GOT3 (cell line): ENCODE measurements at places on chromosomes 1 and 21.

DNA sequence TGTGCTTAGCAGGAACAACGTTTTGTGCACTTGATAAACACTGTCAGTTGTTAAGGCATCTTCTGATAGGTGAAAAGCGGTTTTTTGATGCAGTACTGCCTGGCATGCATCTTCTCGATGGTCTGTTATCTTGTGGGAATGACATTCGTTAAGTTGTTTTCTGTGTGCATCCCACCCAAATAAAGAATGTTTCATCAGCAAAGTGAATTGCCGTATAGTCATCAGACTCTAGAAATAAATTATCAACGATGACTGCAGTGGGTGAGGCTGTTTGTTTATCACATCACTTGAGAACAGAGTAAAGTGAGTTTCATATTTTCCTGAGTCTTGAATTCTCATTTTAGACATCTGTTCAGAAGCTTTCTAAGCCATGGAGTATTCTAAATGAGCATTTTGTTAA lies 34.1 kb downstream of the NFIA start:
- DNase-seq, result no peak

GRCh38 chr1:59116920-59117542 lies 179.9 kb upstream of the FGGY start:
- no peak for DNase-seq

- no peak for DNase-seq
Measured at GRCh38 chr1:20124456-20125057, 5.2 kb upstream of the PLA2G2D start.

- no peak for DNase-seq
Measured at GRCh38 chr1:8382051-8382505, 64.2 kb downstream of the SLC45A1 start.

- DNase-seq, result peak; percentile 7
Measured at GRCh38 chr1:33986390-33987095, 122.7 kb downstream of the HMGB4 start.

- no peak for DNase-seq
Measured at GRCh38 chr21:20789729-20790500, 208.3 kb upstream of the NCAM2 start.

GRCh38 chr1:65265651-65266351 lies 43.5 kb upstream of the DNAJC6 start:
- DNase-seq, result no peak

DNA sequence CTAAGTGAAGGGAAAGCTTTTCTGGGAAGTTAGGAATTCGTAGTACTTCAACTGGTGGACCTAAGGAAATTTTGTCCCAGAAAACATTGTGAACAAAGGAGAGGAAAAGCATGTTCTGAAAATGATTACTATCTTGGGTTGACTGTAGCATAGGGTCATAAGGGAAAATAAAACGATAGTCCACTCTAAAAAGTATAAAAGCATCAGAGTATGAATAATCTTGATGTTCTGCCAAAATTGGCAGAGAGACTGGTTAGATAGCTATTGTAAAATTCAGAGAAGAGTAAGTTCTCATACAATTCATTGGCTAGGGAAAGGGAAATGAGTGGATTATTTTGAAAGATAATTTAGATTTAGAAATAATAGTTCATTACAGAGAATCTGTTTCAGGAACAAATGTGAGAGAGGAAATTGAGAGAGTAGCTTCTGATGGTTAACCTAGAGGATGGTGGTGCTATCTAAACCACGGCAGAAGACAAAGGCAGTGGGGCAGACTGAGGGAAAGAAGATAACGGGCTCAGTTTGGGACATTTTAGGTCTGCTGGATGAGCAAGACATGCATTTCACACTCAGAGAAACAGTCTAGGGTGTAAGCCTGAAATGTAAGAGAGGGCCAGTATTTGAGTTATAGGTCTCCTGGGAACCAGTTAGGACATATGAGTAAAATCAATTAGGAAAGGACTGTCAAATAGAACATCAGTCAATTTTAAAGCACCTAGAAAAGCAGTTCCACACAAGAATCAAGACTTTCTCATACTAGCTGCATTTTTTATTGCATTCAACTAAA lies 799.3 kb upstream of the CXADR start:
- no peak for DNase-seq

GRCh38 chr1:1137256-1138045 lies 21.6 kb upstream of the C1orf159 start:
- no peak for DNase-seq

GRCh38 chr1:44785029-44785380 lies 3.0 kb downstream of the BEST4 start:
- no peak for DNase-seq

GRCh38 chr1:220160027-220160426 lies 66.1 kb downstream of the IARS2 start:
- DNase-seq, result no peak

DNA sequence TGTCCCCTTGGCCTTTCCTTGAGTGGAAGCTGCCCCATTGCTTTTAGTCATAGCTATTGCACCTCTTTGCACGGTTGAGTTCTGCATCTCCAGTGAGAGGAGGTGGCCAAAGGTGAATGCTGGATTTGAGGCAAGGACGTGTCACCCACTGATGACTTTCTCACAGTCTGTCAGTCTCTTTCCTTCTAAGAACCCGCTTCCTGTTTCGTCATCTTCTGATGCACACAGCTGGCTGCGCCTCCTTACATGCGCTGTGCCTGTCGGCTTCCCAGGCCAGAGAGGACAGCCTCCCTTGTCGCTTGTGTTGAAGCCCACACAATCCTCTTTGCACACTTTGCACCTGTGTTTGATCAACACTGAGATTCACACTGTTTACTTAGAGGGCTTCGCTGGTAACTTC lies 41.8 kb upstream of the PWP2 start:
- DNase-seq, result no peak

GRCh38 chr21:38448671-38449385 lies 49.4 kb downstream of the ERG start:
- no peak for DNase-seq

- no peak for DNase-seq
Measured at GRCh38 chr1:199684686-199685273, 342.7 kb upstream of the NR5A2 start.

DNA sequence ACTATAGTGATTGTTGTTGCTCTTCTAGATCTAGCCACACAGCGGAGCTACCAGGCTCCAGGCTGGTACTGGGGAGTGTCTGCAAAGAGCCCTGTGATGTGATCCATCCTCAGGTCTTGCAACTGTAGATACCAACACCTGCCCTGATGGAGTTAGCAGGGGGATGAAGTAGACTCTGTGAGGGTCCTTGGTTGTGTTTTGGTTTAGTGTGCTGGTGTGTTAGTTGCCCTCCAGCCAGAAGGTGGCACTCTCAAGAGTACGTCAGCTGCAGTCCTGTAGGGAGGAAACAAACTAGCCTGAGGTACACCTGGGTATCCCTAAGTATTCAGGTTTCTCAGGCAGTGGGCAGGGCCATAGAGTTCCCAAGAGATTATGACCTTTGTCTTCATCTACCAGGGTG lies 81.2 kb upstream of the TMPRSS2 start:
- no peak for DNase-seq

GRCh38 chr1:89953131-89953626 lies 41.7 kb upstream of the ZNF326 start:
- no peak for DNase-seq

- no peak for DNase-seq
Measured at GRCh38 chr1:93219443-93219842, 38.9 kb downstream of the CCDC18 start.

DNA sequence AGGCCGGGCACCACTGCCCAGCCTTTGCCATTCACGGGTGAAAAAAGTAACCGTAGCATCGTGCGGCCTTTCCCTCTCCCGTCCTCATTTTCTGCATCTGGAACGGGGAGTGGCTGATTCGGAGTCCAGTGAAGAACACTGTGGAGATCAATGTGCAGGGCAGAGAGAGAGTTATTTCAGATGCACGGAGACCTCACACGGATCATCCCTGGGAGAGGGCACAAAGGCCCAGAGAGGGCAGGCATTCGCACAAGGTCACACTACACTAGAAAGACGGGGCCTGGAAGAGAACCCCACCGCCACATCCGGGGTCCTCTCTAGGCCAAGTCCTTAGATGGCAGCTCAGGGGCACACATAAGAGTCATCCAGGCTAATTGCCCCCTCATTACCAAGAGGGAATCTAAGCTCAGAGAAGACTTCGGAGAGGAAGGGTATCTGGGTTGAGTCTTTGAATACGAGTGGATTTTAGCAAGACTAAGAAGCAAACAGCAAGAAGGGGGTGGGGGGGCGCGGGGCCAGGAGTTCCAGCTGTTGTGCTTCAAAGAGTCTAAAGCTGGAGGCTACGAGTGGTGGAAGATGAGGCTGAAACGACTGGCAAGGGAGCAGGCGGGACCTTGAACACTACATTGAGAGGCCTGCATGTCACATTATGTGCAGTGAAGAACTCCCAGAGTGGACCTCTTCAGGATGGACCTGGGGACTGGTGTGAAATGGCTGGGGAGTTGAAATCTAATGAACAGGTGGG lies 857 bp downstream of the GPX7 start:
- DNase-seq, result no peak

GRCh38 chr1:180521474-180522212 lies 19.3 kb upstream of the ACBD6 start:
- no peak for DNase-seq

- no peak for DNase-seq
Measured at GRCh38 chr1:153553830-153554541, 4.9 kb upstream of the S100A3 start.

DNA sequence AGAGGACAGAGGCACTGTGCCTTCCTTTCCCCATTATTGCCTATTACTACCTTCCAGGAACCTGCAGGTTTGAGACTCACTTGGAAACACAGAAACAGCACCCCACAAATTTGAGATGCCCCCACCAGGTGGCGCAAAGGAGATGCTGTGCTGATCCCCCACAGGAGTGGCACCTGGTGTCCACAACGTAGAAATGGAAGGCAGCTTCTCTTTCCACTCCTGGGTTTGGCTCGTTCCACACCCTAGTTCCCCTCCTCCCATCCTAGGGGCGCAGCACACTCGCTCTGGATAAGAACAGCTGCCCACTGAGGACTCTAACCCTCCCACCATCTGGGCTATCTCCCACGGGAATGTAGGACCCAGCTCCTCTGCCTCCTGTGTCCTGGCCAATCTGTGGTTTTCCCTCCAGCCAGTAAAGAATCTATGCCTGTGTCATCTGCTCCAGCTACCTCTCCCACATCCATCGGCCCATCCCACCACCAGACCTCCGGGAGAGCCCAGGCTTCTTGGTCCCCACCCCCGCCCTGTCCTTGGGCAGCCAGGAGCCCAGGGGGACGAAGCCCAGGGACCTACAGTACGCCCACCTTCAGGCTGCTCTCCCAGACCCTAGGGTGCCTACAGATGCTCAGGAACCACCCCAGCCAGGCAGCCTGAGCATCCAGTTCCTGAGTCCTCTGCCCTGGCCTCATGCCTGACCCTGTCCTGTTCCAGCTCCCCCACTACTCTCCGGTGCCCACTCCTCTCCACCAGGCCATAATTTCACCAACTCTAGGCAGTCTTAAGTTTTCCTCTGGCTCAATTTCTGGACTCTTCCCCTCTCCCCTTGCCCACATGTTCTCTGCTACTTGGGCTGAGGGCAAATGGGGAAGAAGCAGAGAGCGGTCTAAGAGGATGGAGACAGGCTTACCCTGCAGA lies 549 bp downstream of the THBS3 start:
- peak; percentile 43 for DNase-seq

- DNase-seq, result no peak
Measured at GRCh38 chr1:43484367-43484766, 30.6 kb upstream of the HYI start.

DNA sequence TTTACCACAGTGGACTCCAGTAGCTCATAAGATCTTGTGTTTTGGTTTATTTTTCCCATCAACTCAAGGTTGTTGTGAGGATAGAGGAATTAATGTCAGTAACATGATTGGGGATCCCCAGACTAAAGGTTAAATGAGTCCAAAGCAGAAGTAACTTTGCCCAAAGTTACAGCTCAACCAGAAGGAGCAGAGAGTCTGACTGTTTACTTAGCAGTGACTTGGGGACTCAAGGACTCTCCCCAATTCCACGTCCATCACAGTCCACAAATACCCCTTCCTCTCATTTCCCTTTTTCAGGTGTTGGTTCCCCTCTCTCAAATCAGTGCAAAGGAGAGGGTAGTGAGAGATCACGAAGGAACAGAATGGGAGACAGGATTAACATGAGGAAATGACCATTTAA lies 4.0 kb upstream of the ETV3 start:
- DNase-seq, result no peak

DNA sequence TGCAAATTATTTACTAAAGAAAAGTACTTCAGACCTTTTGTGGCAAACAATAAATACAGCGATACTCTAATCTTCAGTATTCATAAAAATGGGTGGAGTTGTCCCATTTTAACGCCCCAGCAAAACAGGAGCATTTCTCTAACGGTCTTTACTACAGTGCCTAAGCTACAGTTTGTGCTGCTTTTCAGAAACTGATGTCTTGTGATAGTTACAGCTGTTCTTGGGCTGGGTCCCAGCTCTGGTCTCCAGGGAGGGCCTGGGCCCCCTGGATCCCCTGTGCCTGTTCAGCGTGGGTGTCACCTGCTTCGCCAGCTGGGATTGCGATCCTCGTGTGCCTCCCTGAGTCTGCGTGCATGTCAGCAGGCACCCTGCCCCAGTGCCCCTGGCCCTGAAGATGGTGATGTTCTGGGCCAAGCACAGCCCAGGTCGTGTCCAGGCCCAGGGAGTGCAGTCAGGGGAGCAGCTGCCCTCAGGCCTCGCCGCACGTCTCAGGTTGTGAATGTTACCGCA lies 64.0 kb upstream of the DIP2A start:
- no peak for DNase-seq

DNA sequence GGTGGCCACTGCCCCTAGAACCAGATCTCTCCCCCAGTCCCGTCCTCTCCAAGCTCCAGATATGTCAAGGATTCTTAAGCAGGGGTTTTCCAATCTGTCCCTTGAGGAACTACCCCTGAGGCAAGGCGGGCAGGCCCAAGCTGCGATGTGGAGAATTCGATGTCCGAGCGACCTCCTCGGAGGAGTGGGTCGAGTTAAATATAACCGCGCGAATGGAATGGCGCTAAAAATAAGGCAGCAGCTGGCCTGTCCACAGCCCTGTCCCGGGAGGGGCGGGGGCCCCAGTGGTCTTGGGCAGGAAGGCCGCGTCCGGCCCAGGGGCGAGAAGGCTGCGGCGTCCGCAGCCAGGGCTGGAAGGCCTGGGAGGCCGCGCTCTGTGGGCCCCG lies 5.8 kb upstream of the FOXD3 start:
- no peak for DNase-seq

GRCh38 chr1:230725256-230726012 lies 11.5 kb upstream of the AGT start:
- DNase-seq, result no peak

GRCh38 chr1:219833214-219833815 lies 95.0 kb downstream of the SLC30A10 start:
- DNase-seq, result no peak

- DNase-seq, result no peak
Measured at GRCh38 chr1:21264898-21265297, 25.4 kb downstream of the ECE1 start.

GRCh38 chr21:24375201-24375600 lies 1232.1 kb downstream of the MRPL39 start:
- no peak for DNase-seq

GRCh38 chr1:156949127-156949526 lies 28.7 kb downstream of the LRRC71 start:
- no peak for DNase-seq

- no peak for DNase-seq
Measured at GRCh38 chr21:33811167-33812010, 104.2 kb downstream of the ATP5PO start.

- no peak for DNase-seq
Measured at GRCh38 chr1:17437580-17438317, 1.7 kb downstream of the RCC2 start.
